Activated CD8-positive, alpha-beta T cell treated with anti-CD3 and anti-CD28 coated beads for 36 hours (primary cell): ENCODE measurements at places on chromosomes 5 and 9. TPM values are rescaled to one million over a fixed set of nuclear protein-coding genes. Genes with fewer than 3 reads are reported as not detected.

DNA sequence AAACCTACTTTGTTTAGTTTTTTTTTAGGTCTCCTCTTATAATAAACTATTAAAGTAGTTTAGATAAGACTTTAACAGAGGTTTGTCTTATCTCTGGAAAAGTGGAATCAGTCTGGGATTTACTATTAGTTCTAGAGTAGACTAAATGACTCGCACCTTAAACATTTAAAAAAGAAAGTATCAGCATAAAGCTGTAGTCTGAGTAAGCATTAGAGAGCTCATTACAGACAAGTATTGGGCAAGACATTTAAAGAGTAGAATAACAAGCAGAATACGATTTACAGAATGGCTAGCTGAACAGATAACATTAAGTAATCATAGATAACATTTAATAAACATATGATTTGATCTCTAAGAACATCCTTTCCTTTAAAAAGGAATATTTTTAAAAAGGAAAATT is 226.0 kb upstream of the DMAC1 start:
- DNase-seq, result no peak

GRCh38 chr5:17436350-17436749 is 61.7 kb upstream of the TAF11L2 start:
- no peak for DNase-seq

DNA sequence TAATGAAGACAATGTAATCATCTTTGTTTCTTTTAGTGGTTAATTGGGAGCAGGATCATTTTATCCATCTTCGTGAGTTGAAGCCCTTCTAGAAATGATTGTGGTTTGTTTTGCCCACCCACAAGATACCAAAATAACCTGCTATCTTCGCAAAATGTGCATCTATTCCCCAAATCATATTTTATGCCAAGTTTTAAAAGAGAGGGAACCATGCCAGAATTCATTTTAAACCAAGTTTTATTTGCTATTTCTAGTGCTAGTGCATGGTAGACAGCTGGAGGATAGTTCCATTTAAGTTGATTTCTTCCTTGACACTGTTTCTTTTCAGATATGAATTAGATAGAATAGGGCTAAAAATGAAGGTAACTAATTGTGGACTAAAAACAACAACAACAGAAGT is 104.2 kb downstream of the RAB3C start:
- DNase-seq, result no peak

DNA sequence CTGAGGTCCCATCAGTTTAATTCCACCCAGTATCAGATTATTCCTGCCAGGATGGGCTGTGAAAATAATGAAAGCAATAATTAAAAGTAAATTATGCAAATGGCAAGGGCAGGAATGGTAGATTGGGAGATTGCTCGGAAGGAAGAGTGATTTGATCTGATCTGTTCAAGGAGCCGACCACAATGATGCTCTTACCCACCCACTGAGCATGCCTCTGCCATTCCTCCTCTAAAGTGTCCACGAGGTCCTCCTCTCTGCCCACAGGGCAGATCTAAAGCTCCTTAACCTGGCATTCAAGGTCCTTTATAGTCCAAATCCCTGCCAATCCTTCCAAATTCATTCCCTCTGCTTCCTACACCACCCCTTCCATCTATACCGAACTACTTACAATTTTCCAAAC is 147.8 kb downstream of the TTLL11 start:
- no peak for DNase-seq

CAMK2A gene
- total RNA-seq, result not detected

MEIKIN gene
- total RNA-seq, result not detected
